ENCODE measurements at places on chromosomes 5 and 9.
A peak's percentile ranks its signal among the peaks of the same experiment; 100 is the strongest.

GRCh38 chr9:128362774-128363173, 8.4 kb upstream of the URM1 start:
- DNase-seq = no peak

- no peak for DNase-seq
Observed at GRCh38 chr5:137172258-137172657, 326.9 kb downstream of the SPOCK1 start.

- no peak for DNase-seq
Observed at GRCh38 chr5:132687995-132688394, 14.2 kb downstream of the IL4 start.

- no peak for DNase-seq
Observed at GRCh38 chr5:88034520-88034919, 234.1 kb downstream of the TMEM161B start.

- no peak for DNase-seq
Observed at GRCh38 chr9:76891279-76891678, 14.6 kb downstream of the PRUNE2 start.

GRCh38 chr5:66597183-66597757, 1.1 kb downstream of the MAST4 start:
- DNase-seq = peak; percentile 4

GRCh38 chr9:115263371-115264075, 145.6 kb upstream of the TNC start:
- no peak for DNase-seq

DNA sequence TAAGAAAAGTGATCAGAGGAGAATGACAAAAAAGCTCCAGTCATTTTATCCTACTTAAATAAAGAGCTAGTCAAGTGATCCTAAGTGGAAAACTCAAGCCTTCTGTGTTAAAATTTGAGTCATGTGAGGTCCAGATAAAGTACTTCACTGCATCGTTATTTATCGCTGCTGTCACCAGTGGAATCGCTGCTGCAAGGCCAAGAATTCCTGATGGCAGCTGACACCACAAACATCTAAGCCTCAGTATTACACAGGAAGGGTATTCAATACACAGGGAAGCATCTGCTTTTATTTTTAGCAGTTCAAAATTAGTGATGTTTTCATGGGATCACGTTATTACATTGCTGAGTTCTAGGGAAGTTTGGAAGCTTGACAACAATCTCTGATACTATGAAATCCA, 190.3 kb downstream of the GOLPH3 start:
- DNase-seq = no peak

DNA sequence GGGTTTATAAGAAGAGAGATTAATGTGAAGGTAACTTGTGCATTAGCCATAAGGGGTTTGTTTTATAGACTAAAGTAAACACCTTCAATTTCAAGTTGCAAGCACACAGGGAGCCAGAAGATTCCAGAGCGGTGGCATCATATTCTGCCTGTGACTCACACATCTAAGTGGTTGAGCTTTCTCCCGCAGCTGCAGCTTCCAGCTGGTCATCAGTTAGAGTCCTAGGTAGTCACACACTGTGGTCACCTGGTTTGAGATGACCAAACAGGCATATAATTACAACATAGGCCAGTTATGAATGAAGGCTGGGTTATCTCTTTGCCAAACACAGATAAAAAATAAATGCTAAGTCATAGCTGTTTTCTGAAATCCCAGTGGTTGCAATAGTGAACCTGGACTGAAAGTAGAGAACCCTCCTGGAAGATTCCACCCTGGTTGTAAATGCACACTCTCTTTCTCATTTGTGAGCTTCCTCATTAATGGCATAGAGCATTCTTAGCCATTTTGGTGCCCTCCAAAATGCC, 171.3 kb downstream of the GDNF start:
- no peak for DNase-seq

DNA sequence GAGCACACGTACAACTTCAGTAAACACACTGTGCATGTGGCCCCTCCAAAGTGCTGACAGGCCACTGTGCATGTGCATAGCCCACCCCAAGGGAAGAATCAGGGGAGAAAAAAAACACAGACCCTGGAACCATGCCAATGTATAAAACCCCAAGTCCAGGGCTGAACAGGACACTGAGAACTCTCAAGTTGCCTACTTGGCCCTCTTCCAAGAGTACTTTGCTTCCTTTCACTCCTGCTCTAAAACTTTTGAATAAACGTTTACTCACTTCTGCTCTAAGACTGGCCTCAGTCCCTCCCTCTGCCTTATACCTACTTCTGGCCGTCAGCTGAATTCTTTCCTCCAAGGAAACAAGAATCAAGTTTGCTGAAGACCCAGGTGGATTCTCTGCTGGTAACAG, 77.7 kb upstream of the NFIB start:
- DNase-seq = no peak

DNA sequence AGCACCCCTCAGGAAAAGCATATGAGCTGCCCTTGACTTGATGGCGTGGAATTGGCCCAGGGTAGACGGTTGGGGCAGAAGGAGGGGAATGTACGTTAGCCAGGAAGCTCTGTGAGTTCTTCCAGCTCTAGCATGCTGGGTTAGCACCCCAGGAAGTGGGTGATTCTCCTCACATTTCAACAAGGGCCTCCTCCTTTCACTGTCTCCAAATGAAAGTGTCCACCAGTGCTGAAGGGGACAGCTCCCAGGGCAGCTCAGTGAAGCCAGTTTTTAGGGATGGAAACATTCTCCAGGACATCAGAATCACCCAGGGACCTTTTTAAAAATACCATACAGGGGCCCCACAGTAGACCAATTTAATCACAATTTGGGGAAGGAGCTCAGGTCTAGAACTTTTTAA, 17.2 kb upstream of the AFAP1L1 start:
- no peak for DNase-seq

GRCh38 chr5:43941806-43942205, 338.8 kb downstream of the NNT start:
- DNase-seq = no peak

GRCh38 chr9:13607481-13608441, 328.3 kb upstream of the MPDZ start:
- DNase-seq = no peak

DNA sequence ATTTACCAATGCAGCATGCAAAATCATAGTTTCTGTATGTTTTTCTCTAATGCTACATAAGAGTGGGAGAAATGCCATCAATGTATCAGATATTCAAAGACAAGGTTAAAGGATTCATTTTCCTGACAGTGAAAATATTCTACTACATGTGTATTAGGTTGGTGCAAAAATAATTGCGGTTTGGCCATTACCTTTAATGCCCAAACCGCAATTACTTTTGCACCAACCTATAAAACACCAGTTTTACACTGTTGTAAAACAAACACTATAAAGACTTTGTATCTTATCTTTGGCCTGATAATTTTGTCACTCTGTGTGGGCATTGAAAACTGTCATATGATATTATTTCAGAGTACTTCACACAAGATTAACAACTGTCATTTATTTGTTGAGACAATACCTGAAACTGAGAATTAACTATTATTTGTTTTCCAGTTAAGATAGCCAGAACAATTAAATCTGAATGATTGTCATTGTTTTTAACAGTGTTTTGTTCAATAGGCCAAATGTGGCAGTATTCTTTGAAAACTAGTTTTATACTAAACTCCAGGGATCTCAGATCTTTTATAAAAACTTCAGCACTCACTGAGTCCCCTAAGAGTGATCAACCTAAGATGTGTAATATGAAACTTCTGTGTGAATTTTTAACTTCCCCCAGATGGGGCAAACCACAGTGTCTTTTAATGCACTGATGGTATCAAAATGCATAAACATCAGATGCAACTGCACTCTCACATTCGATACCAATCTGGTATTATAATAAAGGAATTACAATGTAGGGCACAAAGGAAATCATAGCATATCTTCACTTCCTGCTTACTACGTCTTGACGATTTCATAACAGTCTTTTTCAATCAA, 53.8 kb upstream of the FBN2 start:
- no peak for DNase-seq

DNA sequence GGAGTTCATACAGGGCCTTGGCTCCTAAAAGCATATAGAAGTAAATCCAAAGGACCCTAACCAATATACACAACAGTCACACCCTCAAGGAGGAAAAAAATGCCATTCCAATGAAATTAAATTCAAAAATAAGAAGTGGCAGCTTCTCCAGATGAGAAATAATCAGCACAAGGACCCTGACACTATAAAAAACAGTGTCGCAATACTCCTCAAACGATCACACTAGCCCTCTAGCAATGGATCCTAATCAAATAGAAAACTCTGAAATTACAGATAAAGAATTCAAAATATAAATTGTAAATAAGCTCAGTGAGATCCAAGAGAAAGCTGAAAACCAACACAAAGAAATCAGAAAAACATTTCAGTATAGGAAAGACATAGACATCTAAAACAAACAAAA, 33.5 kb upstream of the HTR4 start:
- no peak for DNase-seq

Data from hippocampal formation (tissue), 2 donors.